Activated T-helper 1 cell treated with anti-CD3 and anti-CD28 coated beads, Interleukin-12 subunit alpha, Interleukin-12 subunit beta, Interleukin-2, Interleukin-4 antibody, amounts not matched to agents 30 ng/mL and 10 ng/mL and 1 ng/mL, durations not matched to agents 14 hours and 24 hours and 36 hours (primary cell): ENCODE measurements at places on chromosomes 11 and 22. TPM values are rescaled to one million over a fixed set of nuclear protein-coding genes. Genes with fewer than 3 reads are reported as not detected.

Gene SCUBE1
- not detected in 2 replicates for total RNA-seq

- DNase-seq: no peak
- no peaks in the 10 kb centered on the region for H3K4me1 ChIP-seq
- no peak overlapping the region for H3K27ac ChIP-seq
- H3K4me3 ChIP-seq: no peak overlapping the region
- no peaks in the 10 kb centered on the region for H3K36me3 ChIP-seq
- H3K27me3 ChIP-seq: peaks cover 5% of the 10 kb centered on the region
Measured at GRCh38 chr11:119410501-119410900, 12.5 kb downstream of the THY1 start.

Gene SAA2
- total RNA-seq: not detected in 2 replicates

Gene RFPL1
- total RNA-seq: not detected in 2 replicates
